ENCODE measurements at places on chromosomes 12 and 14.

- DNase-seq = peak; percentile 57
Observed at GRCh38 chr12:59780605-59781135, 184.8 kb downstream of the SLC16A7 start.

DNA sequence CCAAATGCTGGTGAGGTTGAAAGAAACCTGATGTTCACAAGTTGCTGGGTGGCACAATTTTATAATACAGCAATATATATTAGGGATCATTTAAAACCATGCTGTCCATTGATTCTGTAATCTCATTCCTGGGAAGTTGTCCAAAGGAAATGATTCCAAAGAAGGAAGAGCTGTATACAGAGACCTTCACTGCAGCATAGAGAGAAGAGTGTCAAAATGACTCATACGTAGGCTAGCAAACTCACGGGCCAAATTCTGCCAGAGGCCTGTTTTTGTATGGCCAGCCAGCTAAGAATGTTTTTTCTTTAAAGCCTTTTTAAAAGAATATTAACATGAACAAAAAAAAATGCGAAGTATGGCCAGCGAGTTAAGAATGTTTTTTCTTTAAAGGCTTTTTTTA lies 69.2 kb upstream of the MED13L start:
- peak; percentile 95 for DNase-seq

DNA sequence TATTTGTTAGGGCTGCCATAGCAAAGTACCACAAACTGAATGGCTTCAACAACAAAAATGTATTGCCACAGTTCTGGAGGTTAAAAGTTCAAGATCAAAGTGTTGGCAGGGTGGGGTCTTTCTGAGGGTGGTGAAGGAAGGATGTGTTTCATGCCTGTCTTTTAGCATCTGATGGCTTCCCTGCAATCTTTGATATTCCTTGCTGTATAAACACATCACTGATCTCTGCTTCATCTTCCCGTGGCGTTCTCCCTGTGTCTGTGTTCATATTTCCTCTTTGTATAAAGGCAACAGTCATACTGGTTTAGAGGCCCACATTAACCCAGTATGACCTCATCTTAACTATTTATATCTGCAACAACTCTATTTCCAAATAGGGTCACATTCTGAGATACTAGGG lies 167.5 kb downstream of the BTG1 start:
- no peak for DNase-seq

GRCh38 chr12:94204499-94205247 lies 56.3 kb downstream of the PLXNC1 start:
- DNase-seq = no peak

DNA sequence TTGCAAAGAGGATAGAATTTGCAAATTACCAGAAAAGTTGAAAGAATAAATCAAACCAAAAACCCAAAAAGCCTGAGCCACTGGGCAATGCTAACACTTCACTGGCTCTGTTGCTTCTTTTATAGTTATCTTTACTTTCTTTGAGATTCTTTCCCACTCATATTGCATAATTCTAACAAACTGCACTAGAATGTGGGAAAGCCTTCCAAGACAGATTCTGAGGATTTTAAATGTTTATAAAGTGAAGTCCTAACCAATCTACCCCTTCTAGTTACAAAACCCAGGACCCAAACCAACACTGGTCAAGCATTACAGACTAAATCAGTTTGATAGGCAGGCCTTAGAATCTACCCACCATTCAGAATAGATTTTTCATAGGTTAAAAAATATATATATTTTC lies 150.9 kb downstream of the MED13L start:
- DNase-seq = peak; percentile 29

DNA sequence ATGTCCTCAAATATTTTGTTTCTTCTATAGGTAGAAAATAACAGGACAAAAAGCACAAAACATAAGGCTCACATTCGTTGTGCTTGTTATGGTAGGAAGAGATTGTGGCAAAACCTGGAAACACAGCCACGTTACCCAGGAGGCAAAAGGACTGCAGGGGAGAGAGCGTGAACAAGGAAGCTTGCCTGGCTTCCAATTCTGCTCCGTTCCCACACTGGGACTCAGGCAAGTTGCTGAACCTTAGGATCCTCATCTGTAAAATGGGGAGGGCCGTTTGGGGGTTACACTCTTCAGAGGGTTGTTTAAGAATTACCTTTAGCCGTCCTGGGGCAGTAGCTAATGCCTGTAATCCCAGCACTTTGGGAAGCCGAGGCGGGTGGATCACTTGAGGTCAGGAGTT lies 205.3 kb downstream of the SSPN start:
- DNase-seq = no peak

DNA sequence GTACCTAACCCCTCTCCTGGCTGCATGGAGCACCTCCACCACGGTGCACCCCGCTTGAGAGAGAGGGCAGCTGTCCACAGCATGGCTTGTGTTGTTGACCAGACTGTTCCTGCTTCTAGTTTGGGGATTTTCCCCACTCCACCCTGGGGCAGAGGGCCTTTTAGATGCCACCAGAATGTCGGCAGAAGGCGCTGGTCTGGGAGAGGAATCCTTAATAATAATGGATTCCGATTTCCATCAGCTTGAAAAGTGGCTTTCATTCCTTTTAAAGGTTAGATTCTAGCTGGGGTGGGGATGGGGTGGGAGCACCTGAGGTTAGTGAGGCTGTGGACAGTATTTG lies 1.8 kb downstream of the ESRRB start:
- no peak for DNase-seq

DNA sequence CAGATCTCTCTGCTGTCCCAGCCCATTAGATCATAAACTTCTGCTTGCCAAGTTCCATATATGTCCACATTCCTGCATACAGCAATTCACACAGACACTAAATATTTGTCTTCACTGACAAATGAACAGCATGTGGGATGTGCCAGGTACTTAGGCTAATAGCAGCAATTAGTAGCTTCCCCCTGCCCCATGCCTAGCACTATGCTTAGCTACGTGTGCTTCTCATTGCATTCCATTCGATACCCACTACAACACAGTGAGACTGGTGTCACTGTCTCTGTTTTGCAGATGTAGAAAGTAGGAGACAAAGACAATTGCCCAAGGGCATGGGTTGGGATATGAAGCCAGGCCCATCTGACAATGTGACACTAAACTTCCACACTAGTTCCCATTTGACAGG lies 308.4 kb downstream of the BCL11B start:
- no peak for DNase-seq

GRCh38 chr12:121159467-121160307 lies 27.0 kb downstream of the P2RX7 start:
- DNase-seq = no peak

- no peak for DNase-seq
Observed at GRCh38 chr12:29781705-29782266, 2.0 kb downstream of the TMTC1 start.

DNA sequence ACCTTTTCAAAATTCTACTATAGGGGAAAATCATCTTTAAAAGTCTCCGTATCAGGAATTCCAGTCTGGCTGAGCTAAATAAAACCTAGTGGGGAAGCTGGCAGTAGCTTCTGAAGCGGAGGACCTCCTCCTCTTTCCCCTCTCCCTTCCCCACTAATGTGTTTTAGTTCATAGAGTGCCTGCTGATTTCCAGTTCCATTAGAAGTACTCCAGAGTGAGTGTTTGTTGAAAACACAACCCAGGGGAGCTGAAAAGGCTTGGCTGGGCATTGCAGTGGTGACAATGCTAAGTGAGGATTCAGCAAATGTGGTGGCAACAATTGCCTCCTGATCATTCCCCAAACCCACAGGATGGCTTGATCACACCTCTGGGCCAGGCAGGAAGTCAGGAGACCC lies 144.2 kb upstream of the FRMD6 start:
- peak; percentile 48 for DNase-seq

DNA sequence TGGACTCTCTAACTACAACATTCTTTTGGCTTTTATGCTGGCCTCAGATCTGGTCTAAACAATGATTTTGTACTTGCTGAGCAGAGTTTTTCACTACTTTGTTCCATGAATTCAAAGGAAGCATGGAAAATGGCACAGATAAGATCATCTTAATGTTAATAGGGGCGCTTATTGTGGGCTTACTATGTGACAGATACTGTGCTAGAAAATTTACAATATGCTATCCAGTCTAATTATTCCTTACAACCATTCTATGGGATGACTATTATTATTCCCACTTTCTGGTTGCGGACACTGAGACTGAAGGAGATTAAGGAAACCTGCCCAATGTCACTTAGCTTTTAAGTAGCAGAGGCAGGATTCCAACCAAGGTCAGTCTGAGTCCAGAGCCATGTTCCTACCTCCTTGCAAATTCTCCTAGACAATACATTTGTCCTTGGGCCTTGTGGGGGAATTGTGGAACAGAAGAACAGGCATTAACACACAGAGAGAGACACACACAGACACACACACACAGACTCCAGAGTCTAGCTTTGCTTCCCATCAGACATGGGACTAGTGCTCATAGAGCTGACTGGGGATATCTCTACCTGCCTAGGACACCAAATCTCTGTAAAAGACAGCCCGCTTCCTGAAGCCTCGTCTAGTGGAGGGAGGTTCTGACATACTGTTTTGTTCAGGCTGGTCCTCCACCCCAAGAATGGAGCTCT lies 107.7 kb downstream of the SLC38A1 start:
- no peak for DNase-seq

DNA sequence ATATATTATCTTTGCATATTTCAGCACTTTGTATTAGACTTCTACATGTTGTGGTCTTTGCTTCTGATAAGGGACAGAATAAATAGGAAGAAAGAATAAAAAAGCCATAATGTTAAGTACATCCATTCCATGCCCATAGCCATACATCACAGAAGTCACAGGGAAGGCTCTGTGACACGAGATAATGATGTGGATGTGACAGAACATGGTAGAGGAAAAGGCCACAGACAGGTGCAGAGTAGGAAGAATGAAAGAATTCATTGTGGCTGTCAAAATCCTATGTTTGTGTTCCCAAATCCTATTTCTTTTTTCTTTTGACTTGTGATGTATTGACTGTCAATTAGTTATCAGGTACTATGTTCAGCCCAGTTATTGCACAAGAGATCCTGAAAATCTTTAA lies 38.4 kb downstream of the BICD1 start:
- no peak for DNase-seq

DNA sequence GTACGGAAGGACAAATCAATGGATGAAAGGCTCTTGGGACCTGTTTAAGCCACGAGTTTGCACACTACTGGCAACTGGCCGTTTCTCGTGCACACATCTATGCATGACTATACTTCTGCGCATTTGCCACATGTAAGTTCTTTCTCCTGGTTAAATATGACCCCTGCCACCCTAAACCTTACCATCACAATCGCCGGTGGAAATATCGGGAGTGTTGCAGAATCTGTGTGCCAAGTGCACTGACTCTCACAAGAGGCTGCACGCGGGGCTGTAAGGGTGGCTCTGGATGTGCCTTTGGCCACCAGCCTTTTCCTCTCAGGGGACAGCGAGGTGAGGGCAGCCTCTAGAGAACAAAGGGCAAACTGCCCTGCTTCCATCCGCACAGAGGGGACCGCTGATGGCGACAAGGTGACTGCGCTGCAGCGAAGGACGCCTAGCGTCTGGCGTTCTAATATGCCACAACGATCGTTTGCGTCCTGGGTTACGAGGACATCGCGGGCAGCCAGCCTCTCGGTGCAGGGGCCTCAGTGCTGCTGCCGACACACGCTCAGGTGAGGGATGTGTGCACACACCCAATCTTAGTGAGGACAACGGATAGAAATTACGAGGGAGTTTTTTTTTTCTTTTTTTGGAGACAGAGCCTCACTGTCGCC lies 232.2 kb downstream of the PCNX1 start:
- no peak for DNase-seq

DNA sequence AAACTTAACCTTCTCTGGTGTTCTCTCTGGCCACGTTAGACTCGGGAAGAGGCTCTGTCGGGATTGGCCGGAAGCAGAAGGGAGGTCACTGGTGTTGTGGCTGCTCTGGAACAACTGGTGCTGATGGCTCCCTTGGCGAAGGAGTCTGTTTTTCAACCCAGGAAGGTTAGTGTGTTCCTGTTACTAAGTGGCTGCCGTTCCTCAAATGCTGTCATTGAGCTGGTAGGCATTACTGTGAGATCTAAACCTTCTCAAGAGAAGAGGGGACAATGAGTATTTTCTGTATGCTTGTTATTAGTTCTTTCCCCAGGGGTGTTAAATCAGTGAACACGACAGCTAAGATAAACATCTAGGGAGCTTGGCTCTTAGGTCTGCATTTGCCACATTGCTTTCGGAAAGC lies 18.3 kb downstream of the POP5 start:
- DNase-seq = no peak

DNA sequence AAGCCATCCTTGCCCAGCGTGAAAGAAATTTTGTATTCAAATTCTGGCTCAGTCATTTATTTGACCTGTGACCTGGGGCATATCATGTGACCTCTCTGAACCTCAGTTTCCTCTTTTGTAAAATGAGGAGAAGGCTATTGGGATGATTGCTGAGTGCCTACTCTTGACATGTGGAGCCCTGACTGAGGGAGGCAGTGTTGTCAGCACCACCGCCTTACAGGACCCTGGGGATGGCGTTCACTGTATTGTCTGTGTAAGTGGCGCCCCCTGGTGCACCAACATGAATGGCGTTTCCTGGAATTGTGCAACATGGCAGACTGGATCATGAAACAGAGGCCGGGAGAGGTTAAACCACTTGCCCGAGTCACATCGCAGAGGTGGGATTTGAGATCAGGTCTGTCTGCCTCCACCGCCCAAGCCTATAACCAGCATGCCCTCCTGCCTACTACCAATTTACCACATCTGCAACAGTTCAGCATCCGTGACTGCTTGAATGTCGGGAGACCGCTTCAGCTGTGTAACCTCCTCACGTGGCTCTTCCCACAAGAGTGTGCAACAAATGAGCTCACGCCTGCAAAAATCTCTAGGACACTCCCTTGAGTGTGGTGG lies 20.1 kb upstream of the CCDC63 start:
- DNase-seq = peak; percentile 77

DNA sequence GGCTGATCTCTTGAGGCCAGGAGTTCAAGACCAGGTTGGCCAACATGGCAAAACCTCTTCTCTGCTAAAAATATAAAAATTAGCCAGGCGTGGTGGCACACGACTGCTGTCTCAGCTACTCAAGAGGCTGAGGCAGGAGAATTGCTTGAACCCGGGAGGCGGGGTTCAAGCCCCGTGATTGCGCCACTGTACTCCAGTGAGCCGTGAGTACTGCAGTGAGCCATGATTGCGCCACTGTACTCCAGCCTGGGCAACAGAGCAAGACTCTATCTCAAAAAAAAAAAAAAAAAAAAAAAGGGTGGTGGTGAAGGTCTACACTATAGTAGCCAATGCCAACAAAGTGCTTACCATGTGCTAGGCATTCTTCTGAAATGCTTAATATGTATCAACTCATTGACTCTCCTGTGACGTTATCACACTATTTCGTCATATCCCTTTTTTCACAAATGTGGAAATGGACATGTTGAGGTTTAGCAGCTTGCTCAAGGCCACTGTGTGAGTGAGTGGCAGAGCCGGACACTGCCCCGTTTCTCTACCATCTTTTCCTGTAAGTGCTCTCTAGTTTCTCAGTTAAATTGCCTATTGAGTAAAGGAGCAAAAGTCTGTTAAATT lies 59.6 kb downstream of the GNS start:
- no peak for DNase-seq

- DNase-seq = peak; percentile 100
Observed at GRCh38 chr14:23095196-23096108, at the start of gene C14orf119. TSS of gene C14orf119 (plus strand) at chr14:23095505. CDS start at chr14:23097659, 2,154 bp downstream.

All from fibroblast of upper back skin (primary cell).